ENCODE measurements at places on chromosomes 1 and 21.

- no peak for DNase-seq
Observed at GRCh38 chr1:155645034-155645598, 35.1 kb downstream of the MSTO1 start.

GRCh38 chr1:230641346-230641745, 935 bp upstream of the COG2 start:
- no peak for DNase-seq

DNA sequence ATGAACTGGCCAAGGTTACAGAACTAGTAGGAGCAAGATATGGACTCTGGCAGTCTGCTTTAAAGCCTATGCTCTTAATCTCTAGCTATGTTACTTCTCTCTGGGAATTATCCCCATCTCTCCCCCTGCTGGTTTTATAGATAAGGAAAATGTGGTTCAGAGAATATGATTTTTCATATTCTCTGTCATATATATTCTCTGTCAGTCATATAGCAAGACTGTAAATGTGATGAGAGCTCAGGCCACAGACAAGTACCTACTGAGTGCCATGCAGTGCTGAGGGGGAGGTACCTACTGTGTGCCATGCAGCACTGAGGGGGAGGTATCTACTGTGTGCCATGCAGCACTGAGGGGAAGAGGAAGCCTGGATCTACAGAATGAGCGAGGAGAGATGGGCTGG, 220.3 kb upstream of the FGGY start:
- DNase-seq: no peak

DNA sequence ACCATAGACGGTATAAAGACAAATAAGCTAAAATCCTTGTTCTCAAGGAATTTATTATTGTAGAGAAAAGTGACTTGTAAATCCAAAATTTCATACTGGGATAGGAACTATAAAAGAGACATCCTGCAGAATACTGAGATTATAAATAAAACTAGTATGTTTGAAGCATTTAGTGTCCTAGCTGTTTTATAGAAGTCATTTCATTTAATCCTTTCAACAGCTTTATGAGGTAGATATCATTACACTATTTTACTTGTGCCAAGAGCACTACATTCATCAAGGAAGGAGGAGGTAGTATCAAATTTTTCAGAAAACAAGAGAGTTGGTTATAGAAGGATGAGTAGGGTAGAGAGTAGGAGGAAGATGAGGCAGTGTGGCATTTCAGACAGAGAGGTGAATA, 119.6 kb downstream of the ATF6 start:
- DNase-seq: no peak

GRCh38 chr1:67524143-67525052, 94.2 kb upstream of the SERBP1 start:
- DNase-seq: no peak

DNA sequence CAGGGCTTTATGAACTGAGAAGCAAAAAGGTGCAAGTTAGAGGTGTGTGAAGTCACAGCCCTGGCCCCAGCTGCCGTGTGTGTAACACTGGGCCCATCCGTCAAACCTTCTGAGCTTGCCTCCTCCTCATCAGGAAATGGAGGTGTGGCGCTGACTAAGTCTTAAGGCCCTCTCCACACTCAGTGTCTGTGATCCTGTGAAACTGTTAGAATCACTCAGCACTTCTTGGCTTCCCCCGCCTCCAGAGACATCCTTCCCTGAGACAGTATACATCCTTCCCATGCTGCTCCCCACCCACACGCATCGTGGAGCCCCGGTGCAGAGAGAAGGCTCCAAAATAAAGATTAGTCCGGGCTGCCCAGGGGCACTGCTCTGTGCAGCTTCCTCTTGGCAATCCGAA, 33.3 kb downstream of the LRP8 start:
- no peak for DNase-seq

- DNase-seq: no peak
Observed at GRCh38 chr1:149962736-149963135, 26.1 kb upstream of the MTMR11 start.

GRCh38 chr1:86517336-86517735, 29.5 kb upstream of the CLCA4 start:
- no peak for DNase-seq

GRCh38 chr1:41152622-41153044, 89.5 kb downstream of the SCMH1 start:
- DNase-seq: no peak

DNA sequence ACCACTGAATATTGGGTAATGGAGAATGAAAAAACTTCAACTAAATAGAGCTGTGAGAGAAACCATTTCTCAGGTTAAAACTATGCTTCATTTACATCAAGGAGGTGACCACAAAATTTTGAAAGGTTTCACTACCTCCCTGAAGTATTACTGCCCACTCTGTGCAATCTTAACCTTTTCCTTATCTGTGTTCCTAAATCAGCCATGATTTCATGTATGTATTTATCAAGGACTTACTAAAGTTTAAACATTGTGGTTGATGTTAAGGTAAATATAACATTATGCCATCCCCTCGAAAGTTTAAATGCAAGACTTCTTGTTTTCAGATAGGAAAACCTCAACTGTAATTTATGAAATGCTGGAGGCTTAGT, 84.4 kb downstream of the CLEC20A start:
- no peak for DNase-seq

- DNase-seq: no peak
Observed at GRCh38 chr21:46125846-46126301, 28.0 kb downstream of the COL6A2 start.

GRCh38 chr1:172089768-172090510, 248.6 kb downstream of the DNM3 start:
- DNase-seq: peak; percentile 7

GRCh38 chr1:38055398-38055797, 8.8 kb upstream of the POU3F1 start:
- no peak for DNase-seq

DNA sequence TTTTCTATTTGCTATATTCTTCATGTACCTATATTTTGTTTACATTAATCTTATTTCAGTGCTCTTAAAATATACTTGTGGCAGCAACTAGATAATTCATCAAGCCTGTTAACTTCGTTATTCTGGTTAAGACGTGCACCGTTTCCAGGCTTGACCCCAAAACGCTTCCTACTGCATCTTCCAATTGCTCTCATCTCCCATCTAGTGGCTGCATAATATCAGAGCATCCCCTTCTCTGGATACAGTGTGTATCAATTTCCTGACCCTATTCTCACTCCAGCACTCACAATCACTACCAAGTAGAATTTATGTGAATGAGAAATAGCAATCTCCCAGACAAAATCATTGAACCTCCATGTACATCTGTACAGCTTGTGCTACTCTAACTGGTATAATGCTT, 1280.3 kb upstream of the B3GALT2 start:
- no peak for DNase-seq

- DNase-seq: no peak
Observed at GRCh38 chr1:200931776-200932175, 37.1 kb downstream of the INAVA start.

DNA sequence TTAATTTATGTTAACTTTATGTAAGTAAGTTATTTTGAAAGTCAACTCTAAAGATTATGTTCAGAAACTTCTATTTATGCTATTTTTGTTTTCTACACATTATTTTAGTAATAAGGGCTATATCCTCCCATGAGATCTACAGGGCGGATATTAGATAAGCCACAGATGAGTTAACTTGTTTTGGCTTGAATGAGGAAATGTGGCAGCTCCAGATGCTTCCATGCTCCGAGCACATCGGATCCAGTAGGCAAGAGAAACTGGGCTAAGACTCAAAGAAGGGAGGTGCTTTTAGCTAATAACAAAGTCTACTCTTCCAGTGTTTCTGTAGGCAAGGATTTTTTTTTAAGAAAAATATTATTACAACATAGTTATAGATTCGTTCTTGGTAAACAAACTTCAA, 20.0 kb upstream of the LAMC1 start:
- DNase-seq: no peak

- DNase-seq: peak; percentile 91
Observed at GRCh38 chr1:155277070-155277901, at the start of gene HCN3. TSS of gene HCN3 (plus strand) at chr1:155277463. CDS start at chr1:155277591, 128 bp downstream.

GRCh38 chr1:186750257-186750656, 70.0 kb upstream of the PTGS2 start:
- DNase-seq: no peak

GRCh38 chr1:156069490-156070455, 8.8 kb downstream of the RAB25 start:
- no peak for DNase-seq

DNA sequence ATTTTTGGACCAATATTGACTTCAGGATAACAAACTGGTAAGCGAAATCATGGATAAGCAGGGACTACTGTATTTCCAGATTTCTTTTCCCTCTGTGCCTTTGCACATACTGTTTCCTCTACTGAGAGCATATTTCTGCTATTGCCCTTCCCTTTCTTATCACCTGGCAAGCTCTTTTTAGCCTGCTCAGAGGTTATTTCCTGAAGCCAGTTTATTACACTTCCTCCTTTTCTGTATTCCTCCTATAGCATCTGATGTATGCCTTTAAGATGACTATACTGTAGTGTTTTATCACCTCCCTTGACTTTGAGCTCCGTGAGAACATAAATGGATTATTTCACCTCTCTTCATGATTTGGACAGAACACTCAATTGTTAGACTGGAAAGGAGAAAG, 49.0 kb downstream of the MAGI3 start:
- no peak for DNase-seq

DNA sequence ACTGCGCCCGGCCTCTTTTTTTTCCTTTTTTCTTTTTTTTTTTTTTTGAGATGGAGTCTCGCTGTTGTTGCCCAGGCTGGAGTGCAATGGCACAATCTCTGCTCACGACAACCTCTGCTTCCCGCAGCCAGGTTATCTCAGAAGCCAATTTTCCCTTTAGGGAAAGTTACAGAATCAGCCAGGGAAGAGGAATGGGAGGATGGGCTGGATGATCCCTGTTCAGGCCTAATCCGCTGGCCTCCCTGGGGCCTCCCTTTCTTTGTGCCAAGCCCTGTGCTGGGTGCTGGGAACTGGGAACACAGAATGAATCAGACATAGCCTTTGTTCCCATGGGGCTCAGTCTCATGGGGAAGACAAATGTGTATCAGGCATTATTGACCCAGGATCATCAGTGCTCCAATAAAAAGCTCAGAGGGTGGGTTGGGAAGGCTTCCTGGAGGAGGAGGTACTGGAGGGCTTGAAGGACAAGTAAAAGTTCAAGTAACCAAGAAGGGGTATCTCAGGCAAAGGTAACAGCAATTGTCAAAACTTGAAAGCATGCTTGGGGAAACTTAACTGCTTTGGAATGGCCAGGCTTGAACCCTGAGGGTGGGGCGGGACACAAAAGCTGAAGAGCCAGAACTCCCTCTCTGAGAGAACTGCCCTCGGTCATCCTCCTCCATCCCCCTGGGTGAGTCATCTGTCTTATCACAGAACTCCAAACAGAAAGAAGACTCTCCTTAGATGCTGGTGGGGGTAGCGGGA, 14.3 kb downstream of the ECHDC2 start:
- no peak for DNase-seq

- DNase-seq: no peak
Observed at GRCh38 chr1:59377350-59377904, 80.5 kb downstream of the FGGY start.

- DNase-seq: no peak
Observed at GRCh38 chr21:33035147-33035546, 9.4 kb downstream of the OLIG2 start.

DNA sequence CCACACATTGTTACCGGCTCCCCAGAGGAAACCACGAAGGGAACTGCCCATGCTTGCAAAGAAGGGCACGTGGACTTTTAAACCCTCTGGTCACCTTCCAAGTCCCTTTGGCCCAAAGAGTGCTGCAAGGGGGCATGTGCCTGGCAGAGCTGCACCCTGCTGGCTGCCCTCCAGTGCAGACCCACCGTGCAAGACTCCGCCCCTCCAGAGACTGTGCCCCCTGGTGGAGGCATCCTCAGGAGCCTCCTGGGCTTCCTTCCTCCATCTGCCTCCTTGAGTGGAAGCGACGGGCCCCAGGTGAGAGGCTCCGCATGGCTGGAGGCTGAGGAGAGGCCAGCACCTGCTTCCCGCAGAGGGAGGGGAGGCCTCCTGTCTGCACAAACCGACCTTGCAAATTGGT, 100.6 kb downstream of the CRYAA start:
- DNase-seq: peak; percentile 64

DNA sequence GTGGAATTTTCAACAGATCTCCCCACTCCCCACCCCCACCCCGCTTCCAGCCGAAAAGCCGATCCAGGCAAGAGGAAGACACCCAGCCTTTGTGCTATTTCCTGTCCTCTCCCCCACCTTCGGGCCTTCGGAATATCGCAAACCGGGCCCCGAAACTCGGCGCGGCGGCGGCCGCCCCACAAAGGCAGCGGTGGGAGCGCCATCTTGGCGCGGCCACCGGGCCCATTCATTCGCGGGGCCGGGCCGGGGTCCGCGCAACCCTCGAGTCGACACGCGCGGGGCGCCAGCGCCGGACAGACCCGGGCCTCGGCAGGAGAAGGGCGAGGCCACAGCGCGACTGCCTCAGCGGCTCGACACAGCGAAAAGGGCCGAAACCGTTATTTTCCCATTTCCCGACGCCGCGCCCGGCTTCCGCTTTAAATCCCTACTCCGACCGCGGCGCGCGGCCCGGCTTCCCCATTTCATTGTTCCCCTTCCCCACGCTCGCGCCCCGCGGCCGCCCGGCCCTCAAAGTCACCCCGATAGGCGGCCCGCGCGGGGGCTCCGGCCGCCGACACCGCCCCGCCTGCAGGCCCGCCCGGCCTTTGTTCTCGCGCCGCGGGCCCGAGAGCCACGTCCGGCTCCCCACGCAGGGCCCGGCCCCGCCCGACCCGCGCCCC, 911 bp downstream of the GNB1 start:
- no peak for DNase-seq

DNA sequence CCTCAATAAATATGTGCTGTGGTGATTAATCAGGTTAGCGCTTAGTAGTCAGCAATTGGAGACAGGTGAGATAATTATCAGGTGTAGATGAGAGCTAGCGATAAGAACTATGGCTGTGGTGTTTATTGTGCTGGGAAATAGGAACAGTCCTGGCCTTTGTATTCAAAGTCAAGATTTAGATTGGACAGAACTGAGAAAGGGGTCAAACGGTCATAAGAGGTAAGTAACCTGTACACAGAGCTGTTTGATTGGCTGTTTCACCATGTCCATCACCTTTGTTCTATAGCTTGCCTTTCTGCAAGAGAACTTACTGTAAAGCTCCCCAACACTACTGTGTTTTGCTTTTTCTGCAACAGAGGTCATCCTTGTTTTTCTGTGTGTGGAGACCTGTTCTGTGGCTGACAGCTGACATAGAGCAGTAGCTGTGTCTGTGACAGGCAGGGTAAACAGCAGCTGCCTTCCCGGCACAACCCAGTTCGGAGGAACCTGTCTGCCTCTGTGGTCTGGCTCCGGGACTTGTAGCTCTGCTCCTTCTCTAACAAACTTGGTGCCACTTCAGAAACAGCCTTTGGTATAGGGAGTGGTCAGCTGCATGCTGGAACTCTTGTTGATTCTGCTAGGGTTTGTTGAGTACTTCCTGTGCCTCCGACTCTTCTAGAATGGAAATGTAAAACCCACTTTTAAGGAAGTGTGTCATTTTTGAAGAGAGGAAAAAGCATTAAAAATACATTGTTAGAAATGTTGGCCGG, 21.1 kb upstream of the CDC42 start:
- no peak for DNase-seq

DNA sequence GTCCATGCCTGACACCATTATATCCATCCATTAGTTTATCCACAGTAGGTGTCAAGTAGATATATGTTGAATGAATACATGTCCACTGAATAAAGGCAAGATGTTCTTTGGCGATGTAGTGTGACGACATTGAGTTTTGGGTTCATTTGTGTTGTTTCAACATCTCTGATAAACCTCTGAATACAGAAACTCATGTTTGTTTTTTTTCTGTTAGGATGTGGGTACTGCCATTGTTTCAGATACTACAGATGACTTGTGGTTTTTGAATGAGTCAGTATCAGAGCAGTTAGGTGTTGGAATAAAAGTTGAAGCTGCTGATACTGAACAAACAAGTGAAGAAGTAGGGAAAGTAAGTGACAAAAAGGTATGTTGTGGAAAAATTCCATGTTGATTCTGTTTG, 28.1 kb downstream of the MDM4 start:
- DNase-seq: peak; percentile 89

Data from Jurkat, Clone E6-1 (cell line).